Smooth muscle cell of the brain vasculature (primary cell): ENCODE measurements at places on chromosomes 2 and 18.

DNA sequence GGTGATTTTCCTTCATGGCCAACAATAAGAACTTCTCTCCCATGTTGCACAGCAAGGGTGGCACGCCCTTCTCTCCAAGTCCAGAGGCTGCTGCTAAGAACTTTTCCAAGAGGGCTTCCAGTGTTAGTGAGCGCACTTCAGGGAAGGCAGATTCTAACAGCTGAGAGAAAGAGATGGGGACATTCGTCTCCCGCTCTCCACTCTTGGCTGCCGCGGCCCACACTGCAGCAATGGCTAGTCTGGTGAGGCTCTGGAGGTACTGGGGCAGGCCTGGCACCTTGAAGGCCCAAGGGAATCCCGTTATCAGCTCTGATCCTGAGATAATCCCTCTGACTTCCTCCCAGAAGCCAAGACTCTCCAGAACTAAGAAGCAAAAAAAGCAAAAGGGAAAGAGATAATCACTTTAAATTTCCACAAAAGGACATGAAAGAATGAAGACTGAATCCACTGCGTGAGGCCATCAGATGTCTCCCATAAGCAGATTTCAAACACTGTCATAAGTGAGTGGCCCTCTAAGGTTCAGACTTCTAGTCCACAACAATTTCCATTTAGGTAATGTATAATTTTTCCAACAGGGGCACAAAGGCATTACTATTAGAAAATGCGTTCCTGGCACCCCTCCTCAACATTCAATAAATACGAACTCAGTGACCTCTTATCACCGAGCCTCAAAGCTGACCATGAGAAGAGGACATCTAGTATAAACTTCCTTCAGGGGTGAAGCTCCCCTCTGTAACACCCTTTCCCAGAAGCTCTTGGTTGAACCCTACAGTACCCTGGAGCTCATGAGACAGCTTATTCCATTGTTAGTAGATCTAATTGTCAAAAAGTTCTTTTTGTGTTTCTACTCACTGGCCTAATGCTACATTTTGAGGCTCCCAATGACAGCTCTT, 66.7 kb upstream of the ZFP36L2 start:
- no peak for DNase-seq

DNA sequence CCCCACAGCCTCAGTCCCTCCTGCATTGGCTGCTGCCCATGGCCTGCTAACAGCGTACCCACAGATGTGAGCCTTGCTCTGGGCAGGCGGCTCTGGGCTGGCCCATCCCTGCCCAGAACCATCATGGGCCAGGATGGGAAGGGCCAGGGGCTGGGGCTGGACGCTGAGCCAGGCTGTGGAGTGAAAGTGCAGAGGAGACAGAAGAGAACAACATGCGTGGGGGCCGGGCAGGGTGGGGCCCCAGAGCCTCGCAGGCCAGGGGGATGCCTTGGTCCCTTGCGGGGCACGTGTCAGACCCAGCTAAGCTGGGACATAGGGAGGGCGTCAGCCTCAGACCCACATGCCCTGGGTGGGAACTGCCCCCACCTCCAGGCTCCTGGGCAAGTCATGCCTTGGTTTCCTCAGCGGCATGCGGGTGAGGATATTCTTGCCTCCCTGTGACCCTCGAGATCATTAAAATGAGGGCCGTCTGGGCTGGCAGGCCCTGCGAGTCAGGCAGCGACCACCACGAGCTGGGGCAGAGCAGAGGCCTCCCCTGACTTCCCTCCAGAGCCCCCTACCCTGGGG, 27.3 kb downstream of the GPC1 start:
- DNase-seq: no peak

GRCh38 chr2:128348701-128349100, 30.0 kb upstream of the HS6ST1 start:
- DNase-seq: no peak

GRCh38 chr2:41032715-41033114, 580.8 kb upstream of the SLC8A1 start:
- DNase-seq: no peak

GRCh38 chr2:180413336-180413735, 406.2 kb upstream of the CWC22 start:
- no peak for DNase-seq

GRCh38 chr2:188478724-188479123, 187.1 kb downstream of the GULP1 start:
- no peak for DNase-seq

GRCh38 chr2:218327451-218328210, 29.0 kb upstream of the CATIP start:
- no peak for DNase-seq

GRCh38 chr2:23393722-23394121, 8.7 kb downstream of the KLHL29 start:
- DNase-seq: no peak

DNA sequence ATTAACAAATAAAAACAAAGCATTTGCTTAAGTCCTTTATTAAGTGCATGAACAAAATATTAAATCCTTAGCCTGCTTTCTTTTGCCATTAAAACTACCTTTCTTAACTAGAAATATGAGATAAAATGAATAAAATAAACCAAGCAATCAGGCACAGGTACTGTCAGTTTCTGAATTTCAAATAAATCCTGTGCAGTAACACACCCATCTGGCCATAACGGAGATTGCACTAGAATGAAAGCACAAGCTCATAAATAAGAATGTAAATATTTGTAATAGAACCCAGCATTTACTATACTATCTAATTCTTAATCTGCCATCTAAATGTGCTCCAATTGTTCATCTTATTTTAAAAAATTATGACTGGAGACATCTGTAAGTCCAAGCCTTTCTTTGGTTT, 31.9 kb downstream of the PRKRA start:
- no peak for DNase-seq

DNA sequence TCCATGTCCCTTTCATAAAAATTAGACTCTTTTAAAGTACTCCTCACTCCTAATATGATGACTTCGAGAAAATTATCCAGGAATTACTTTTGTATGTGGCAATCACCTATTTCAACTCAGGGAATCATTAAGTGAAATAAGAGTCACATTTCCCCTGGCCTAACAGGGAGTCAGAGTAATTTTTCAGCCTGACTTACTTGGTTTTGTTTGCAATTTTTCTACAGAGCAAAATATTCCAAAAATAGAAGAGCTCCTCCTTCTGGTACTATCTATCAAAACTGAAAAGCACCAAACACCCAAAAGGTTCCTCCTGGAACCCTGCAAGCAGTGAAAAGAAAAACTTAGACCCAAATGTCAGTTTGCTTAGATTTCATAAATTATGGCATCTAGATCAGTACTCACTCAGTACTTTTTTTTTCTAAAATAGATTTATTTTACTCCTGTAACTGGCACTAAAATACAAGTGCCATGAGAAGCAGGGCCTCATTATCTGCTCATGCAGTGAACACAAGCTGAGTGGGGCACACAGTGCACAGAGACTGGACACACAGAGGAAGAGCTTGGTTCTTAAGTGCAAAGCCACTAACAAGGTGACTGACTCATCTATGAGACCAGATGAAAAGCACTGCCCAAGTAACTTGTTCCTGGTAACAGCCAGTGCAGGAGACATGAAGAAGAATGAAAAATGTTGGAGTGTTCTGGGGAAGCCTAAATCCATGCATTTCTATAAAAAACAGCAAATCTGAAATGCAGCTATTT, 28.7 kb downstream of the ACAA2 start:
- no peak for DNase-seq

GRCh38 chr2:180715044-180715443, 265.4 kb upstream of the UBE2E3 start:
- DNase-seq: no peak

GRCh38 chr18:71115261-71115660, 826.4 kb downstream of the SOCS6 start:
- no peak for DNase-seq

DNA sequence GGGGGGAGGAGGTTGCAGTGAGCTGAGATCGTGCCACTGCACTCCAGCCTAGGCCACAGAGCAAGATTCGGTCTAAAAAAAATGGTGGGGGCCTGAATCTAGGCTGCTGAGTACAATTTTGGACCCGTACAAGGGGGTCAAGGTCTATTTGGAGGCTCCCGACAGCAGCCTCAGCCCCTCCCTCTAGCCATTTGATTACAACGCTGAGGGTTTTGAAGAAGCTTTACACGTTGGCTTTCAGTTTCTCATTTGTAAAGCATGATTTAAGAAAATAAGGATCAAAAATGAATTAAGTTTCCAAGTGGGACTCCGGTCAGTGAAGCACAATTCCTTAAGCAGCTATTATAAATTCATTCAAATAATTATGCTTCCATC, 133.9 kb downstream of the TGIF1 start:
- DNase-seq: no peak

GRCh38 chr2:63049970-63050333, 678 bp upstream of the OTX1 start:
- no peak for DNase-seq

GRCh38 chr2:26598996-26599373, 42.2 kb downstream of the CIB4 start:
- DNase-seq: no peak

DNA sequence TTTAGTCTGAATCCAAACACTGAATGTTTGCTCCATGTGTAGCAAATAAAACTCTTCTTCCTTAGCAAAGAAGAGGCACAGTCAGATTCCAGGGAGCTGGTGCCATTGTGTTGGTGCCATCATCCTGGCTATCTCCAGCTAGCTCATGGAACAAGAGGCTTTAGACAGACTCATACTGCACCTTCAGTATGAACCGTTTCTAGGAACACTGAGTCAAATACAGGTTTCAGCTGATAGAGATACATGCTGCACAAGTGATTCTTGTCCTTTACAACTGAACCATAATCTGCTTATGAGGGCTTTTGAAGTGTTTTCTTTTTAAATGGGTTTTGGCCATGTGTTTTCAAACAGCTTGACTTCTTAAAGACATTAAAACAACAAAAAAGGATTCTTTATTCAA, 57.9 kb downstream of the DYNC1I2 start:
- no peak for DNase-seq

GRCh38 chr2:119649364-119649917, 29.6 kb upstream of the TMEM177 start:
- DNase-seq: no peak

DNA sequence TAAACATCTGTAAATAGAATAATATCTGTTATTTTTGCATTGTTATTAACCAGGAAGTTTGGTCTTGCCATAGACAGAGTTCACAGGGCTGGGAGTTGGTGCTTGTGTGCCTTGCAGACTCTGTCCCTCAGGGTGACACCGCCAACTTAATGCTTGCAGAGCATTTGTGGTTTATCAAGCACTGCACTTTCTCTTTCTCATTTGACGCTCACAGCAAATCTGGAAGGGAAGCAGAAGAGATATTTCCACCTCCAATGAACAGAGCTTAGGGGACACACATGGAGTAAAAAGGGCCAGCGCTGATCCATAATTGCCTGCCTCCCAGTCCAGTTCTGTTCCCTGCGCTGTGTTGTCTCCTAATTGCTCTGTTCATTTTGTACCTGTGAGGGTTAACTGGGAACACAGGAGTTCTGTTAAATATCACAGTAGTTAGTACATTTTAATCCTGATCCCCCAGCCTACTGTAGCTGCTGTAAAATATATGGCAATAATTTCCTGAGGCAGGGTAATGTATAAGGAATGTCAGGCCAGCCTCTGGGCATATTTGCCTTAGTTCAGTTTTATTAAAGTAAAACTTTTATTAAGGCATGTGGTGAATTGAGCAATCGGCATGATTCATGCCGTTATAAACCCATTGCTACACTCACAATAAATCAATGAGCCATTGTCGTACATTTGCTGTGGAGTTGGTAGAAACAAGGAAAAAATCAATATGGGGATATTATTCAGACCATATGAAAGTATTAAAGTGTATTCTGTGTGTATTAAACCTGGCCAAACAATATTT, 182.5 kb upstream of the OSR1 start:
- no peak for DNase-seq

DNA sequence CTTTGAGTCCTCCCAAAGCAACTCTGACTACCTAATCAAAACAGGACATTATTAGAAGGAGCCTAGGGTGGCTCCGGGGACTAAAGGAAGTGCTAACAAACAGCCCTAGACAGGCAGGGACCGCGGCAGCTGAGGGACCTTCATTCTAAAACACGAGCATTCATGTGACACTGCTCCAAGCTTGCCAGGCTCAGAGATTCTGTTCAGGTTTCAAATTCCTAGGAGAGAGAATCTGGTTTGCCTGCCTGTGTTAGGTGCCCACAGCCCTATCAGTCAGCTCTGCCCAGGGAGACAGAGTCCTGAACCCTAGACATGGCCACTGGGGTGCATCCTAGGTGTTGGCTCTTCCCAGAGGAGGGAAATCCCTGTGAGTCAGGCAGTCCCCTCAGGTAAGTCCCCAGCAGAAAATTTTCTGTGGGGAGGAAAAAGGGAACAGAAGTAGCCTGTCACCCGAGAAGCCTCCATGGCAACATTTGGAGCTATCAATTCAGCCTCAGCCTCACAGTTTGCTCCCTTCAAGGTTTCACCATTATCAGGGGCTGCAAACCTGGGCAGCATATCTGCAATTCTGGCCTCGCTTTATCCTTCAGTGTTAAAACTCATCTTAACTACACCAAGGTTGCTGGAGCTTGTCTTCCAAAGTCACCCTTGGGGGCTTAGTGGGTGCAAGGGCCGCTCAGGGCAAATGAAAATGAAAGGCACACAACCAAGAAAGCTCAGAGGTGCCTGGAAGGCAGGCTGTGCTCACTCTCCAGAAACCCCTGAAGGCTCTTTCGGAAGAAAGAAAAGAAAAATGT, 28.6 kb downstream of the PCBP1 start:
- no peak for DNase-seq

- DNase-seq: no peak
Observed at GRCh38 chr2:210938228-210938627, 381.8 kb downstream of the CPS1 start.

DNA sequence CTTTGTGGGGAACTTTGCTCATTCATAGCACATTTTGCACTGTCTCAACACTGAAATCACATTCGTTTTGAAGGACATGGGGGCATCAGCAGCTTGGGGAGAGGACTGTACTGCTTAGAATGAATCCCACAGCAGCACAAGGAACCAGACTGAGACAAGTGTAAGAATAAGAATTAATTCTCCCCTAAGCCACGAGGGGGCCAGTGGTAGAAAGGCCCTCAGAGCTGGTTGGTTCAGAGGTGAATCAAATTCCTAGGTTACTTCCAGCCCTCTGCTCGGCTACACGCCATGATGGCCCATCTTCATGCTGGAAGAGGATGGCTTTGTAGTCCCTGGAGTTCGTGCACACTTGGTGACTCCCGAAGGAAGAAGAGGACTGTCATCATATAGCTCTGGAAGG, 12.0 kb upstream of the MC5R start:
- no peak for DNase-seq

- no peak for DNase-seq
Observed at GRCh38 chr2:80299661-80300060, 4.9 kb downstream of the LRRTM1 start.

DNA sequence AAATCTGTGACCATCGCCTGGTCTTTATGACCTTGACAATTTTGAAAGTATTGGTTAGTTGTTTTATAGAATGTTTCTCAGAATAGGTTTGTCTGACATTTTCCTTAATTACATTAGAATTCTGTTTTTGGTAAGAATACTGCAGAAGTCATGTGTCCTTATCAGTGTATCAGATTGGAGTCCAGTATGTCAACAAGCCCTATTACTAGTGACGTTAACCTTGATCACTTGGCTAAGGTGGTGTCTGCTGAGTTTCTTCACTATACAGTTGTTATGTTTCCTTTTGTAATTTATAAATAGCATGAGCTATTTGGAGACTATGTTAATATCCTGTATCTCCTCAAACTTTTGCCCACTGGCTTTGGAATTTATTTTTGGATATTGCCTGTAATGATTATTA, 10.8 kb upstream of the IL36G start:
- no peak for DNase-seq

GRCh38 chr2:83695530-83695929, 763.5 kb downstream of the SUCLG1 start:
- no peak for DNase-seq
